ENCODE measurements at places on chromosomes 12 and 14.

DNA sequence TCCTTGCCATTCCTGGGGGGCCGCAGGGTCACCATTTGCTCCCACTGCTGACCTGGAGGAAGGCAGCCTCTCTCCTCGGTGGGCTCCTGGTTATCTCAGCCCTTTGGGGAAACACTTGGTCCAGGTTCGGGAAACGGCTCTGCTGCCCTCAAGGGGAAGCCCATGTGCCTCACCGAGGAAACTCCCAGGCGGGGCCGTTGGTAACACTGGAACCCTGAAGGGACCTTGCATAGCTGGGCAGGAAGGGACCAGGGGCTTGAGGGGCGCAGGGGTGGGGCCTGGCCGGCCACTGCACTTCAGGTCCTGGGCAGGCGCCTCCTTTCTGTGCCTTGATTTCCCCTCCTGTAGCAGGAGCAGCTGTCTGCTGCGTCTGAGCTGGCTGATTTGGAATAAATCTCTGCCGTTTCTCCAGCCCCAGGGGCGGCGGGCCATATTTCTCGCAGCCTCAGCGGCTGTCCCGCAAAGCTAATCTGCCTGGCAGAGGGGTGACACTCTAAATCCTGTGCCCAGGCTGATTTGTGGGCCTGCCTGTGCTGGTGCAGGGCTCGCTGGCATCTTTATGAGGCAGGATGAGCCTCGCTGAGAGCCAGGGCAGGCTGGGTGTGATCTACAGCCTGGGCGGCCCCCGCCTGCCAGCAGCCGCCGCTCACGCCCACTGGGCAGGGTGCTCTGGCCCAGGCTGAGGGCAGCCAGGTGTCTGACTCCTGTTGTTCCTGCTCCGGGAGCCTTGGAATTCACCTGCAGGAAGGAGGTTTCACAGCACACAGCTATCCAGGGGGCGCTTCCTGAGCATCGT lies 49.7 kb downstream of the KIF26A start:
- no peak for DNase-seq

- DNase-seq = no peak
These were observed 66.0 kb upstream of the CPSF6 start for GRCh38 chr12:69173368-69173767.

- DNase-seq = no peak
These were observed 3.5 kb downstream of the OTX2 start for GRCh38 chr14:56806760-56807159.

- DNase-seq = no peak
These were observed 1.5 kb downstream of the CYP46A1 start for GRCh38 chr14:99685596-99685995.

GRCh38 chr12:18684430-18684829 lies 53.4 kb downstream of the PLCZ1 start:
- DNase-seq = no peak

DNA sequence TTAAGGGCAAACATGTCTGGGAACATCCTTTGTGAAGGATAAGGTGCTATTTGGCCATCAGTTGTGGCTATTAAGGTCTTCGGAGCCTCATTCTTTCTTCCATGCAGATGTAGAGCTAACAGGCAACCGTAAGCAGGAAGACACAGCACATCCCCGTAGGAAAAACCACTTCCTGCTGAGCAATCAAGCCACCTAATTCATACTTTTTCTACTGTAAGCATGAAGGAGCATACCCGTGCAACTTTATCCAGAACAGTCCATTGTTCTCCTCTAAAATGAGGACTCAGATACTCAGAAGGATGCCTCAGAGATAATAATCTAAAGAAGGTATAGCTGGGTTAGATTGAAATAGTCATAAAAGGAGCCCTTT lies 232.0 kb downstream of the PPM1H start:
- no peak for DNase-seq

DNA sequence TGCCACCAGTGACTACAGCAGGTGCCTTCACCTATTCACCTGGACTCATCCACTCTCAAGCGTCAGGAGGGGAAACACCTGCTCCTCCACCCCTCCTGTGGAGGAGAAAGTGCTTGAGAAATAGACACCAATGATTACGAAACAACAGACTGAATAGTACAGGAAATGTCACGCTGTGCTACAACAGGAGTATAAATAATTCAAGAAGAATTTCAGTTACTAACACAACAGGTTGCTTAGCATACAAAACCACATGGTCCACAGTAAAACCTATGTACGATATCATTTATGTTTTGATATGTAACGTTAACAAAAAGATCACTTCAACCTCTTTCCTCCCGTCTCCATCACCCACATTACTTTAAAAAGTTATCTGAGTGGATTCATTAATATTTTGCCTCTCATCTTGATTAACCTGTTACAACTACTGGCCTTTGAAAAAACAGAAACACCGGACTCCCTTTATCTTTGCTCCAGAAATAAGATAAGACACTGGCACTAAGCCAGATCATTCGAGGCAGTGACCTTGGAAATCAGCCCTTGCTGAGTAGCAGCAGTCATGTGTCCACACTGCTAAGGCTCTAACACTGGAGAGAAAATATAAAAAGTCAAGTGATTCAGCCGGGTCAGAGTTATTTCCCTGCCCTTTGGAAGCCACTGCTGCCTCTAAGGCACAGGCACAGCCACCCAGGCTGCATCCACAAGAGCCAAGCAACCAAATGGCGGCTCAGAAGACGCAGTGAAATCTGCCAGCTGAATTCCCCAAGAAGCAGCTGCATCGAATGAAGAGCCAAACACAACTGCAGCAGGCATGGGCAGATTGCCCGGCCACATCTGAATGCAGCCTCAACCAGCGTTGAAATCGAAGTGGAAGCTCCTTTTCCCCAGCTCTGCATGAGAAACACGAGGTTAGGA lies 40.9 kb downstream of the NT5DC3 start:
- DNase-seq = peak; percentile 92

DNA sequence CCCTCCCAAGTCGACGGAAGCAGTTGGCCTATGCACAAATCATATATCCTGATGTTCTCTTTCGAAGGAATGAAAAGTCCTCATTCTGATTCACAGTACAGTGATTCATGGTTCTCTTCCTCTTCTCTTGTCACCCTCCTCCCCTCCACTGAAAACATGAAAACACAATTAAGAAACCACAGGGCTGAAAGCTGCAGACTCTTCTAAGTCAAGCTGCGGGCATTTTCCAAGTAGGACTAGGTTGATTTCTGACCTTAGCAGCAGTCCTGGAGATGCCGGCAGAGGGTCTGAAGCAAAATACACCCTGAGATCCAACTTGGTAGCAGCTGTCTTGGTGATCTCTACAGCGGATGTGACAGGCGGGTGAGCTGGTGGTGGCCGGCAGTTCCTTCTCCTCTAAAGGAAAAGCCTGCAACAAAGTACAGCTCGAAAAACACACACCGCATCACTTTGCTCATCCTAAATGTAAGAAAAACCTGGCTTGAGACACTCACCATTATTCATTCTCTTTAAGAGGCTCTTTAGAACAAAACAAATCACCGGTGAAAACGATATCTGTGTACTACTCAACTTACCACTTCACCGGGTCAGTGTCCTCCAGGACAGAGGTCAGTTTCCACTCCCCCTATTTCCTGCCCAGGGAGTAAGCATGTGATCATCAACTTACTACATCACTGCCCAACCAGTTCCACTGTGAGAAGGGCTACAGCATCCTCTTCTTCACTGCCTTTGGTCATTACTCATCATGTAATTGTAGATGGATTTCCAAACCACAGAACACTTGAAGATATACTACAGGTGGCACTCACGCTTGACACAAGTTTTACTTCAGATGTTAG lies 6.0 kb downstream of the TMCC3 start:
- DNase-seq = no peak

DNA sequence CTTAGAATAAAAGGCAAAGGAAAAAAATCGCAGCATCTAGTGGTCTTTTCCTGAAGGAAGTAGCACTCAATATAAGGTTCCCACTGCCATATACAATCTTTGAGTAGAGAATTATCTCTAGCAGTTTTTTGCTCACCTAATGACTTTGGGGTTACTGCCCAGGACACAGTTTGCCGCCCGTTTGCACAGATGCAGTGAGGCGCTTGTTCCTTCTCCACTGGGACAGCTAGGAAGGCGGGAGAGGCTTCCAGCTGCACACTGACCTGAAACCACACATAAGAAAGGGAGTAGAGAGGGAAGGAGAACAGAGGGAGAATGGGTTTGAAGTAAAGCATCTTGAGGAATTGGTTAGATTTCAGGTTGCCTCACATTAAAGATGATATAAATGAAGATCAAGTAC lies 25.5 kb downstream of the A2M start:
- DNase-seq = no peak

DNA sequence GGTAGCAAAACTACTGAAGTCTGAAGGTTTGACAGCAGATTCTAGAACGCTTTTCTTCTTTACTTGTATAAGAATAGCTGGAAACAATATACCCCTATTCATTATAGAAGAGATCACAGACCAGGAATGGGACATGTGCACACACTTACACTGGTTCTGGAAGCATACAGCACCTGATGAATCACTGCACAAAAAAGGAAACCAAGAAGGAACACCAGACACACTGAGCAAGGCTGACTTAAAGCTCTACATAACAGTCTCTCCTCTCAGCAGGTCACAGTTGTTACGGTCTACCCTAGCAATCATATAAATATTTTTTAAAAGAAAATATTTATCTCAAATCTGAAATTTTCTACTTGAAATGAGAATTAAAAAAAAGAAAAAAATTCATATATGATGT lies 13.5 kb downstream of the ATP2B1 start:
- no peak for DNase-seq

- DNase-seq = no peak
These were observed 1.1 kb downstream of the NAP1L1 start for GRCh38 chr12:76083246-76083903.

DNA sequence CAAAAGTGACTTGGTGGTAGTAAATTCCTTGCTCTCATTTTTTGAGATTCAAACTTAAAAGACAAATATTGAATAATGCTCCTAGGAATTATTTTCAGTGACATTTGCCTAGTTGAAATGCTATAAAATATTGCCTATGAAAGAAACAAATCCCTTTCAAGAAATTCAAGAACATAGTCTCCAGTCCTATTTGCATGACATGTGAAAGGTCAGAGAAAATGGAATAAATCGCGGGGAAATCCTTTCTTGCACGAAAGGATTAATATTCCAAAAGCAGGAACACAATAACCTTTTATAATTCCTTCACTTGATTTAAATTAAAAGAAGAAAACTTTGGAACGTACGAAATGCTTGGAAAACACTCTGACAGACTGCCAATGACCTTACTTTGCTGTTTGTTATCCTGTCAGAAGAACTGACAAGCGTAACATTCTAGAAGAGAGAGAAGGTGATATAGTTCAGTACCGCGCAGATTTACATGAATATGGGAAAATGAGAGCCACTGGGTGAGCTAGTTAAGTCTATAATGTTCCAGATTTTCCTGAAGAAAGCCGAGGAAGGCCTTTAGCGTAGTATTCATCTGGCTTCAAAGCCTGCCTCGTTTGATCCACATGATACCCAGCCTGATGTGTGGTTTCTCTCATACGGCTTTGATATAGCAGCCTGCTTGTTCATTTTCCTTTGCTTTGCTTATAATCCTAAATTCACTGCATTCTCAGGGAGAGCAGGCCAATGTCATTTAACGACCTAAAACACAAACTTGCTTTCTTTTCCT lies 103.0 kb downstream of the PRIMA1 start:
- no peak for DNase-seq

DNA sequence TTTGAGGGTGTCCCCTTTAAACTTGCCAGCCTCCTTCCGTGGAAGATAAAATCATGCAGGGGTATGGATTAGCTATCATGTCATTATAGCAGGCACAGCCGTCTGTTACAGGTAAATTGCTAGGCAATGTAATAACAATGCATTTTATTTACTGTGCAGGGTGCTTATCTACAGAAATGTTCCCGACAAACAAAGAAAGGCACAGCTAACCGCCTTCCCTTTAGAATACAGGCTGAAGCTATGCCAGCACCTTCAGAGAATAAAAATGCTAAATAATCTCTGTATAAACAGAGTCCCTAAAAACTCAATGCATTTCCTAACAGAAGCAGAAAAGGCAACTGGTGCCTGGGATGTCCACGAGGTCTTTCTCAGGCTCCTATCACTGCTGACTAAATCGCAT lies 239.2 kb downstream of the SPTSSA start:
- DNase-seq = no peak

- DNase-seq = no peak
These were observed 19.1 kb upstream of the SLC17A8 start for GRCh38 chr12:100337727-100338126.

GRCh38 chr12:29152223-29152868 lies 3.3 kb downstream of the FAR2 start:
- DNase-seq = no peak

- peak; percentile 35 for DNase-seq
These were observed 120.4 kb downstream of the CALM1 start for GRCh38 chr14:90517076-90517841.

DNA sequence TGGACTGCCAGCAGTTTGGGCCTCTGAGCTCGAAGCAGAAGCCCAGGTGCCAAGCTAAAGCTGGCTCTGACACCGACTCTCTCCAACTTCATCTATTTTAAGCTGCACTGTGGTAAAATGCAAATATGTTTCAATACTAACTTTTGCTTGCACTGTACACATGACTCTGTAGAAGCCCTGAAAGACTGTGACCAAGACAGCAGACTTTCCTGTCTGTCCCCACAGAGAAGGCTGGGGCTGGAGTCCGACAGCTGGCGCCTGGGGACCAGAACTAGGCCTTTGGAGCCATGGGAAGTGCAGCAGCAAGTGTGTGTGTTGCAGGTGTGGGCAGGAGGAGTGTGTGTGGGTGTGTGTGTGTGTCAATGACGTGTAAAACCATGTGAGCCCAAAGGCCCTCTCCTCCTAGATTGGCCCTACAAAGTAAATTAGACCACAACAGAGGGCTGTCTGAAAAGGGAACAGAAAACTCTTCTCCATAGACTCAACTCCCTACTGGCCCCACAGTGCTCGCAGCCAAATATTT lies 16.4 kb upstream of the RAB35 start:
- no peak for DNase-seq

DNA sequence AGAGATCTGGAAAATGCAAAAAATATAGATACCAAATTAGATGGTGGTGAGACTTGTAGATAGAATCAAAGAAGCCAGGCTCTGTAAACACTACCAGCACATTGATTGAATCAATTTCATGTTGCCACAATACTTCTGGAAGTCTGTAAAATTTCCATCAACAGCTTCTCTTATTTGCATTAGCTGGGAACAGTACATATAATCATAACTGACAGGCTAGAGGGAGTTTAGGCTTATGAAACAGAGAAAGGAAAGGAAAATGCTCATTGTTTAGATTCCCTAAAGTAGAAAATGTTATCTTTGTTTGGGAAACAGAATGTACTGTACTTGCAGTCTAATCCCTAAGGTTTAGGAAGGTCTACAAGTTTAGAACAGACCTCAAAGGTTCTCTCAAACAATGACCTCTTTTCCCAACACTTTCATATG lies 335.2 kb downstream of the CEP128 start:
- no peak for DNase-seq

GRCh38 chr12:131434208-131435125 lies 276.4 kb upstream of the SFSWAP start:
- DNase-seq = no peak

DNA sequence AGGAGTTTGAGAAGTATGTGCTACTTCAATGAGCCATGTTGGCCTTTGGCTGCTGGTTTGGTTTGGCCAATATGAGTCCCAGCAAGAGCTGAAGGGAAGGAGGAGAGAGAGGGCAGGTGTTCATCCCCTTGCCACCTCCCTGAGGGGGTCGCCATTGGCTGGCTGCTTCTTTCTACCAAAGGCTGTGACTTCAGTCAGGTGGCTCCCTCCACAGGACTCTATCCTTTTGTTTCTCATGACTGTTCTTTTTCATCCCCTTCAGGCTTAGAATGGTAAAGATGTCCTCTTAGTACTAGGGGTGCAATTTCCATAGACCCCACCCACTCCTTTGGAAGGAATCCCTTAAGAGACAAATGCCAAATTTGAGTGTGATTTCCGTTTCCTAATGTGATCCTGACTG lies 31.2 kb upstream of the OTOGL start:
- DNase-seq = no peak
